ENCODE measurements at places on chromosomes 2 and 18.

GRCh38 chr2:150767991-150768746, 280.7 kb upstream of the RND3 start:
- DNase-seq = no peak

- no peak for DNase-seq
Observed at GRCh38 chr2:60510713-60511112, 42.7 kb downstream of the BCL11A start.

- no peak for DNase-seq
Observed at GRCh38 chr2:239034561-239035341, 186.9 kb downstream of the TWIST2 start.

- no peak for DNase-seq
Observed at GRCh38 chr2:20542269-20542668, 95.4 kb downstream of the RHOB start.

GRCh38 chr2:144252694-144253093, 267.2 kb downstream of the ZEB2 start:
- no peak for DNase-seq

DNA sequence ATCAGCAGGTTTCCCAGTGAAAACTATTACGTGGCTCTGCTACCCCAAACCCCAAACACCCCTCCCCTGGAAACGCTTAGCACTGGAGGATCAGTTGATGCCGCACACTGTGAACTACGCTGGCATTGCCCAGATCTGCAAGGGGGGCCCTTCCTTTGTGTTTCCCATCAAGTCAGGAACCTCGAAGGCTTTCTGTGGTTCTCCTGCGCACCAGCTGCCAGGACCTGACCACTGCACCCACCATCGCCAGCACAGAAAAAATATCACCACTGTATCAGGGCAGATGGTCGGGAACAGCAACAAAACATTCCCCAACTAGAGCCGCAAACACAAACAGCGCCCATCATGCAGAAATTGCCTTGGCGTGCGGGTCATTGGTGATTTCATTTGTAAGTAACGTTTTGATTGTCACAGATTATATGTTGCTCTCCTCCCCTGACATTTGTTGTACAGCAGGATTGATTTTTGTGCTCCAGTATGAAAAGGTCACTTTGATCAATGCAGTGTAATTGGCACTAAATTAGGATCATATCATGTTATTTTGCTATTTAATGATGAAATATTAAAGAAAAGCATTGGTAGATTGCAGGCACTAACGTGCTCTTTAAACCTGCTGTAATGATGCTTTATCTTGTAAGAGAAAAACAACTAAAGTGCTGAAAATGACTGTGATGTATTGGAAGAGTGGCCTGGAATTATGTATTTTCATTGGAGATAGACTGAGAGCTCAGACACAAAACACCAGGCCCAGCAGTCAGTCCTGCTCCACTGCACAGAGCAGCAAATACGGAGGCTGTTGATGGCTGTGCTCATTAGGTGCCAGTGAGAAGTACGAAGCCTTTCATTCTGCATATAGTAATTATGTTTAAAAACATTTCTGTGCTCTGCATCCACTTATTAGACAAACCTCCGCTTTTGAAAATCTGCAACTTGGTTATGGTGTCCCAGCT, 833.2 kb upstream of the SALL3 start:
- no peak for DNase-seq

DNA sequence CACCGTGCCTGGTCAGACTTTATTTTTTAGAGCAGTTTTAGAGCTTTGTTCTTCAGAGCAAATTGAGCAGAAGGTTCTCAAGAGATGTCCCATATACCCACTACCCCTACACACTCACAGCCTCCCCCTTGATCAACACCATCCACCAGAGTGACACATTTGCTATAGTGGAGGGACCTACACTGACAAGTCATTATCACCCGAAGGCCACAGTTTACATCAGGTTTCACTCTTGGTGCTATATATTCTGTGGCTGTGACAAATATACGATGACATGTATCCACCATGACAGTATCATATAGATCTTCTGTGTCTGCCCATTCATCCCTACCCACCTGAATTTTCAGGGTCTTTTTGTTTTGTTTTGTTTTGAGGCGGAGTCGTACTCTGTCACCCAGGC, 15.4 kb upstream of the ATP6V1C2 start:
- DNase-seq = no peak

- DNase-seq = no peak
Observed at GRCh38 chr2:110677080-110677479, 783 bp downstream of the BUB1 start.

GRCh38 chr18:79850731-79851130, 53.0 kb downstream of the KCNG2 start:
- no peak for DNase-seq

- DNase-seq = no peak
Observed at GRCh38 chr2:73063909-73064875, 7.3 kb downstream of the SFXN5 start.

- no peak for DNase-seq
Observed at GRCh38 chr2:197453914-197454398, 604 bp downstream of the COQ10B start.

- DNase-seq = no peak
Observed at GRCh38 chr2:16663121-16663905, 2.3 kb downstream of the CYRIA start.

GRCh38 chr2:156615836-156616322, 179.7 kb downstream of the GPD2 start:
- DNase-seq = no peak

DNA sequence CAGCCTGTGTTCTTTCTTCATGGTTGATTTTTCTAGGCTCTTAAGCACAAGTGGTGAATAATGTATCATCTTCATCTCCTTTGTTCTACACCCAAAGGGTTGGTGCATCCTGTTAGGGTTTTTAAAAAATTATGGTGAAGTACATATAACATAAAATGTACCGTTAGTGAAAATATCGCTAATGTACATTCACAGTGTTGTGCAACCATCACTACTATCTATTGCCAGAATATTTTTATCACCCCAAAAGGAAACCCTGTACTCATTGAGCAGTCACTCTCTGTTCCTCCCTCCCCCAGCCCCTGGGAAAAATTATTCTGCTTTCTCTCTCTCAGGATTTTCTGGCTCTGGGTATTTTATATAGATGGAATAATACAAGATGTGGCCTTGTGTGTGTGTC, 98.5 kb downstream of the PRKCE start:
- DNase-seq = no peak

- no peak for DNase-seq
Observed at GRCh38 chr2:126449677-126450076, 206.3 kb upstream of the GYPC start.

DNA sequence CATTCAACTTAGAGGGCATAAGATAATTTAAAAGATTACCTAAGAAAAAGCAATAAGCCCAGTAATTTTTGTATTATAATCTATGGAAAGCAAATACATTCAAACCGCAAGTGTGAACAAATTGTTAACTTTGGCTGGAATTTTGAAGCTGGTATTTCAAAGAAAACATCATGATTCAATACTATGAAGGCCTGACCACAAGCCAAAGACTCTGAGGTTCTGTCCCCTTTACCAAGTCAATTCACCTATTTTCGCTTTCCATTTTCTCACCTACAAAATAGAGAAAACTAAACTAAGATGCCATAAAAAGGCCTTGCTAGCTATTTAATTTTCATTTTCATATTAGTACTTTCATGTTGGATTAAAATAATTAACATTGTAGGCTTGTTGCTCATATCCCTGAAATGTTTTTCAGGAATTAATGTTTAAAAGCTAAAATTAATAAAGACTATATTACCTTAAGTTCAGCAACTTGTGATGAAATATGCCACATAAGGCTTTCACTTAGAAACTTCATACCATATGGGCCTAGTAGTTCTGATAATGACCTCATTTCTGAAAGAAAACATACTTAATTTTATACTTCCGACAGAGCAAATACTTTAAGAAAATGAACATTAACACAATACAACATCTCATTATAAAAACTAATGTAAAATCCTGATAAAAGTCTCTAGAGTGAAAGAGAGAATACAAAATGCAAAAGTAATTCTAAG, 85.7 kb upstream of the FRZB start:
- no peak for DNase-seq

- DNase-seq = no peak
Observed at GRCh38 chr2:195572895-195573683, 83.9 kb upstream of the SLC39A10 start.

Data from stimulated activated CD4-positive, alpha-beta T cell treated with anti-CD3 and anti-CD28 coated beads, Interleukin-4, amount 100 ng/mL, for 1 hour (primary cell).